Daoy (cell line): ENCODE measurements at places on chromosomes 2 and 18.

GRCh38 chr2:27191070-27191829 is 20.6 kb upstream of the ATRAID start:
- DNase-seq, result peak; percentile 53

GRCh38 chr18:55763298-55763697 is 175.3 kb upstream of the TCF4 start:
- DNase-seq, result peak; percentile 43

GRCh38 chr2:38504169-38504568 is 98.6 kb downstream of the HNRNPLL start:
- DNase-seq, result no peak

DNA sequence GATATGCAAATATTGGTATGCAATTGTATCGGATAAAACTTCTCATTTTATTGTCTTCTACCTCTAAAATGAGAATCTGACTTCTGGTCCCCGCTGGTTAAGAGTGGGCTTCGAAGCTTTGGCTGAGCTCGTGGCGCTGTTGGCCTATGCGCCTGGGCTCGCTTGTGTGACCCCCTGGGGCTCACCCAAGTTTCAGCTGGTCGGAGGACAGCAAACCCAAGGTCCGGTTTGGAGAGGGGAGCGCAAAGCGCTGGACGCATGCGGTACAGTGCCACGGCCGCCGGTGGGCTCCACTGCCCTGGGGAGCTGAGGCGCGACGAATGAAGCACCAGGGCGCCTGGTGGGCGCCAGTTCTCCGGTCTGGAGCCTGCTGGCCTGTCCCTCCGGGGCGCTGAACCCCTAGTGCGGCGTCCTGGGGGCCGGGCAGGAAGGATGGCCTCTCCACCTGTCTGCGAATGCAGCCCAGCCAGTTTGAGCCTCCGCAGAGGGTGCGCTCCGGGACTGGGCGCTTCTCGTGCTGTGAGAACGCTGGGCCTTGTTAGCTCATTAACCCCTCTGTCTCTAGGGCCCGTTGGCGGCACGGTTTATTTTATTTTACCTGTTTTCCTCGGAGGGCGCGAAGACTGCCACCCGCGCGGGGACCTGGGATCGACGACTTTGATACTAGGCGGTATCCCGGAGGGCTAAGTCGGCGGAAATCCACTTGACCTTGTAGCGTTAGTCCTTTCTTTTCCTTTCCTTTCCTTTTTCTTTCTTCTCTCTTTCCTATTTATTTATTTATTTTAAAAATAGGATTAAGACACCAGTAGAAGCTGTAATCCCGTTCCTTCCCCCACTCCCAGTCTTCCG is 10.4 kb downstream of the MEIS1 start:
- DNase-seq, result no peak

DNA sequence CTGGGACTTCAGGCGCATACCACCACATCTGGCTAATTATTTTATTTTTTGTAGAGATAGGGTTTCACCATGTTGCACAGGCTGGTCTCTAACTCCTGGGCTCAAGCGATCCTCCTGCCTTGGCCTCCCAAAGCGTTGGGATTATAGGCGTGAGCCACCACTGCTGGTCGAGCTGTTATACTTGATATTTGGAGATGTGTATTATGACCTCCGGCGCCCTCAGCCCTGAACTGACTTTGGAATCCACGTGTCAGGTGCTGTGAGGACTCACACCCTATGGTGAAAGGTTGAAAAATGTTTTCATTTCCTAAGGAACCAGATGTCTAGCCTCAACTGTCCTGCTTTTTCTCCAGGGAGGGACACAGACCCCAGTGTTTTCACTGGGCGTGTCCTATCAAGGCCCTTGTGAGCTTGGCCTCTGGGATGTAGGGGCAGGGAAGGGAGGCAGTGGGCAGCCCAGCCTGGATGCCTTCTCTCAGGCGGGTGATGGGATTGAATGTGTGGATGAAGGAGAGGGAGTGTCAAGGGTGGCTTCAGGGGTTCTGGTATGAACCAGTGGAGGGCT is 56.4 kb upstream of the HAAO start:
- DNase-seq, result no peak

- no peak for DNase-seq
These were observed 34.5 kb upstream of the CCDC93 start for GRCh38 chr2:118048401-118048800.

DNA sequence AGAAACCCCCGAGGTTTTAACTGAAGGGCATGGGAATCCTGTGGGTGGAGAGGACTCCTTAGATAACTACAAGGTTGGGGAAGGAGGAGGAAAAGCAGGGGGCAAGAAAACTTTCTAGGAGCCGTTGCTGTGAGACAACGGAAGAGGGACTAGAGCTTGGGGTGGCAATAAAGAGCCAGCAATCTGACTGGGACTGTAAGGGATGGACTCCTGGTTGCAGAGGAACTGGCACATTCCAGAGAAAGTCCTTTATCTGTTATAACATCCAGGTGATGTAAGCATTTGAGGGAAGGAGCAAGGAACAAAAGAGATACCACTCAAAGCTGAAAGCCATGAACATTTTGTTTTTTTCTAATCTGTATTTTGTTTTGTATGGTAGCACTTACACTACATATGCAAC is 16.4 kb downstream of the CDCA7 start:
- no peak for DNase-seq

GRCh38 chr2:35946478-35946877 is 409.1 kb upstream of the CRIM1 start:
- no peak for DNase-seq

- no peak for DNase-seq
These were observed 79.8 kb upstream of the NOSTRIN start for GRCh38 chr2:168722592-168722991.

DNA sequence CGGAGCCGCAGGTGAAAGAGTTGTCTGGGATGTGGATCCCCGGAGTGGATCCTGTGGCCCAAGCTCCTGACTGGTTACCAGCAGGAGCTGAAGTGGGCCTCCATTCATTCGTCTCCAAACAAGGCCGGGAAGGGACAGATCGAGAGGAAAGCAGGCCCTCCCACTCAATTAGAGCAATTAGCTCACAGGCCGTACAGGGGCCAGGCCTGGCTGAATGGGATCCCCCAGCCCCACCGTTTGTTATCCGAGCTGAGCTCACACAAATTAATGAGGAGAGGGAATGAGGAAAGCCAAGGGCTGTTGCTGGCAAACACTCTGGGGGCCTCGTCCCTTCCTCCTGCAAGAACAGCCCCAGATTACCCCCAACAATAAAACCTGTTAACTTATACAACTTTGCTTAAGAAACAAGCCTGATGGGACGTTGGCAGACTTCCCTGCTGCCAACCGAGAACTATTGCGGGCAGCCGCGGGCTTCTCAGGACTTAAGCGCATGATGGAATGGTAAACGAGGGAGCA is 338.0 kb downstream of the BCL11A start:
- DNase-seq, result peak; percentile 11

DNA sequence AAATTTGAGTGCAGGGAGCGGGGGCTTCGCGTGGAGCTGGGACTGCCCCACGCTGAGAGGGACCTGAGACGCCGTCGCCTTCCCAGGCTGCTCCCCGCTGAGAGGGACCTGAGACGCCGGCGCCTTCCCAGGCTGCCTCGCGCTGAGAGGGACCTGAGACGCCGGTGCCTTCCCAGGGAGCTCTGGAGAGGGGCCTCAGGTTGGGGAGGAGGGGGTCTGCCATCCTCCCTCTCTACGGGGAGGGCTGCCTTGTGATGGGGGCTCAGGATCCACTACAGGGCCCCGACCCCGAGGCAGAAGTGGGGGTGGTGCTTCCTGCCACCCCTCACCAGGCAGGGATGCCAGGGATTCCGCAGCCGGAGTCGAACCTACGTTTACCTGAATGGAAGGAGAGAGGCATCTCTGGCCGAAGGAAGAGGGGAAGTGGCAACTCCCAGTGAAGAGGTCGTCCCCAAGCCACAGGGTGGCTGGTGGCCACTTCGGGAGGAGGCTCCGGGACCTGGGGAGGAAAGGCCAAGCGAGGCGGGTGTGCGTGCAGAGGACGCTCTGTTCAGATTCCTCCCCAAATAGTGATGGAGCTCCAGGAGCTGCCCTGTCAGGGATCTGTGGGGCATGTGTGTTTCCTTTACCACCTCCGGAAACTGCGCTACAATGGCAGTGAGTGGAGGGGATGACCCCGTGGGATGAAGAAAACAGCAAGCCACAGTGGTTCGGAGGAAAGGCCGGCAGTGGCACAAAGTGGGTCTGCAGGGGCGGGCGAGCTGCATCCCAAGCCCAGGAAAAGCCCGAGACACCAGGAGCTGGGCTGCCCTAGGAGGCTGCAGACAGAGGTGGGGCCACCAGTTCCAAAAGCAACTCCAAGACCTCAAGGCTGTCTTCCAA is 108.2 kb upstream of the CTDP1 start:
- DNase-seq, result no peak

GRCh38 chr2:137987011-137987410 is 22.7 kb downstream of the HNMT start:
- DNase-seq, result no peak

DNA sequence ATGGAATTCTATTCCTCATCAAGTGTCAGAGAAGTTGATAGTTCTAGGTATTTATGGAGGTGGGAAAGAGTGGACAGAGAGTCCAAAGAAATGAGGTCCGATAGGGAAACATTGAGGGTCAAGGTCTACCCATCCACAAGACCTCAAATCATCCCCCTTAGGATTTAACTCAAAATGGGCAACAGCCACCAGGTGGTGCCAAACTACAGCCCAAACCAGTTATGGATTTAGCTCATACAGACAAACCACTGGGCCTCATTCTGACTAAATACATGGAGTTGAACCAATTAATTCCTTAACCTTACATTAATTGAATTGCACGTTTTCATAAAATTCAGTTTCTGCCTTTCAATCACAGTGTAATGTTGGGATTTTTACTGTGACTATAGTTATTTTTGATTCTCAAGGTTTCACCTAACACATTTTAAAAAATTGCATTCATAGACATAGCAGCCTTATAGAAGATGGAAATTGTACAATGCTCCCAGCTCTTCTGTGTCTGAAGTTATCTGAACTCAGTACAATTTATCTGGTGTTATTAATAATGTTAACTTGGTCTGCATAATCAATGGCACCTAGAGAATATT is 98.2 kb upstream of the HNMT start:
- peak; percentile 22 for DNase-seq

- DNase-seq, result peak; percentile 35
These were observed 111.0 kb downstream of the B3GNT2 start for GRCh38 chr2:62306751-62307468.

GRCh38 chr2:121014876-121015275 is 270.1 kb downstream of the TFCP2L1 start:
- DNase-seq, result no peak

DNA sequence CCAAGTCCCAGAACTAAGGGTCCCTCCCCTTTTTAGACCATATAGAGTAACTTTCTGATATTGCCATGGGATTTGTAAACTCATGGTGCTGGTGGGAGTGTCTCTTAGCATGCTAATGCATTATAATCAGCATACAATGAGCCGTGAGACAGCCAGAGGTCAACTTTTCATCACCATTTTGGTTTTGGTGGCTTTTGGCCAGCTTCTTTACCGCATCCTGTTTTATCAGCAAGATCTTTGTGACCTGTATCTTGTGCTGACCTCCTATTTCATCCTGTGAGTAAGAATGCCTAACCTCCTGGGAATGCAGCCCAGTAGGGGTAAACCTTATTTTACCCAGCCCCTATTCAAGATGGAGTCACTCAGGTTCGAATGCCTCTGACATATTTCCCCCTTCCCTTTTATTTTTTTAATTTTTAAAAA is 148.2 kb downstream of the PHLPP1 start:
- peak; percentile 59 for DNase-seq

GRCh38 chr2:109479804-109480203 is 134.0 kb downstream of the SEPTIN10 start:
- no peak for DNase-seq

GRCh38 chr2:85698880-85699254 is 4.7 kb downstream of the GNLY start:
- DNase-seq, result no peak

GRCh38 chr2:140804700-140805260 is 1326.0 kb downstream of the LRP1B start:
- no peak for DNase-seq

- DNase-seq, result no peak
These were observed 45.6 kb downstream of the C1QL2 start for GRCh38 chr2:119112770-119113488.

GRCh38 chr18:8507915-8508705 is 101.1 kb upstream of the RAB12 start:
- no peak for DNase-seq

DNA sequence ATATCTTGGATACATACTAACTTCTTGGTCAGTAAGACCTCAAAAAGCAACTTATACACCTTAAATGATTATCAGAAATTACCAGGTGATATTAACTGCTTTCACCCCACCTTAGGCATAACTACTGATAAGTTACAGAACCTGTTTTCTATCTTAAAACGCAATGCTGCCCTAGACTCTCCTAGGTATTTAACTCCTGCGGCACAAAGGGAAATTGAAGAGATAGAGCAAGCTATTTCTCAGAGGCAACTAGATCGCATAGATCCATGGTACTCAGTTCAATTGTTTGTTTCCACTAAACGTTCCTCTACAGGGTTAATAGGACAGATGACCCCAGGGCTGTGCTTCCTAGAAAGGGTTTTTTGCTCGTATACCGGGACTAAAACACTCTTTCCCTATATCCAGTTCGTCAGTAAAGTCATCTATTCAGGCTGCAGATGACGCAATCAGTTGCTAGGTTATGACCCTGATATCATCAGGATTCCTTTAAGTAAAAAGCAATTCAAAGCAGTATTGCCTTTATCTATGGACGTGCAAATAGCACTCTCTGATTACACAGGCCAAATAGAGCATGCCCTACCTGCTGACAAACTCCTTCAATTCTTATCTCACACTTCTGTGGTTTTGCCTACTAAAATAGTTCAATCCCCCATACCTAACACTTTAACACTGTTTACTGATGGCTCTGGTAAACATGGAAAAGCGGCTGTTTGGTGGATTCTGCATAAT is 62.3 kb upstream of the MYO3B start:
- no peak for DNase-seq

GRCh38 chr2:102449370-102449974 is 23.6 kb upstream of the SLC9A4 start:
- peak; percentile 37 for DNase-seq

DNA sequence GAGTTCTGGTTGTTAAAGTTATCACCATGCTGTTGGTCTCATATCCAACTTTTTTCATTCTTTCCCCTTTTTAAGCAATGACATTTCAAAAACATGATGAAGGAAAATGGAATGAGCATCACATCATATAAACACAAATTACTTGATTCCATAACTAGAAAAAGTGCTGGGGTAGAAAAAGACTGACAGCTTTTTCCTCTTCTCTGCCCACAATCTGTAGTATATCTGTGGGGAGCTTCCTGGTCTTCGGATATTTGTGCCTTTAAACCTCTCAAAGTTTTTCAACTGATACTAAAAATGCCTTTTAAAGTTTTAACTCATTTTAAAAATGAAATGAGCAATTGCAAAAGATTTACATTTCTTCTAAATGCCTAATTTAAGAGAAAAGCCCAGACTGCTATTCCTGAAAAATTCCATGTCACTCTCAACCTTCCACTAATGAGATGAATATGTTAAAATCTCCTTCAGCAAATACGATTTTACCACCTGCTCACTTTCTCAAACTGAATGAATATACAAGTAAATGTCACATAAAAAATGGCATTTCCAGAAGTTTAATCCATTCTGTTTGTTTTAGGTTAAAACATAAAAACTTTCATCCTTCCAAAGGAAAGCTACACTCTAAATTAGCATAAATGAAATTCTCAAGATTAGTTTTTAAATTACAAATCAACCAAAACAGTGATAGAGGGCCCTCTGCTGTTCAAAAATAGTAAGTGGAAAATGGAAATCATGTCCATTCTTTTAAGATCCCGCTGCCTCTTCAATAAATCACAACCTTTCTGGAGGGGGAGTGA is 2.1 kb downstream of the DNAH7 start:
- DNase-seq, result peak; percentile 14
